ENCODE measurements at places on chromosomes 3 and 15.

DNA sequence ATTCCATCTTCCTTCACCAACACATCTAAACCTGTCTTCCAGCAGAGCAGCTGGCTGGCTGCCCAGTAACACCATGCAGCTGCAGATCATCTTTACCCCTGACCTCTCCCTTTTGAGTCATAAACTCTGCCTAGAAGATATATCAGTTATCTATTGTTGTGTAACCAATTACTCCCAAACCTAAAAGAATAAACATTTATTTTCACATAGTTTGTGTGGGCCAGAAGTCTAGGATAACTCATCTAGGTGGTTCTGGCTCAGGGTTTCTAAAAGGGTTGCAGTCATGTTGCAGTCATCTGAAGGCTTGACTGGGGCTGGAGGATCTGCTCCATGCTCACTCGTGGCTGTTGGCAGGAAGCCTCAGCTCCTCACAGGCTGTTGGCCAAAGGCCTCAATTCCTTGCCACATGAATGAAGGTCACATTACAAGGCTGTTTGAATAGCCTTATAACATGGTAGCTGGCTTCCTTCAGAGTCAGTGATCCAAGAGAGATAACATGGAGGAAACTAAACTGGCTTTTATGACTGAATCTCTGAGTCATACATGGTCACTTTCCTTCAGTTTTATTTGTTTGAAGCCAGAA, 92.8 kb downstream of the GOLIM4 start:
- DNase-seq: peak; percentile 3

DNA sequence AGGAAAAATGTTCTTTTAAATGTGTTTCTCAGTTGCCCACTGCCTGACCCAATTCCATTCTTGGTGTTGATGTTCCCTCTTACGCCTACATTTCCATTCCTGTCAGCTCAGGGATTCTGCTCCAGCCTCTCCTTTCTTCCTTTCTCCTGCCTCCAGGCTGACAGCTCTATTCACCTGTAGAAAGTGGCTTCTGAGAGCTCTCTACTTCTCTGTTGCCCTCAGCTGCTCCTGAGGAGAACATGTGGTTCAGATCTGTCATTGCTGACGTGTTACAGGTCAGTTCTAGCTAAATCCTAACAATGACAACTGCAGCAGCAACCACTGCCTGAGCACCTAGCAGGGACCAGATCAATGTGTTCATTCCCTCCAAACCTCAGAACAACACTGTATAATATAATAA, 144.9 kb upstream of the PLAAT1 start:
- DNase-seq: no peak

DNA sequence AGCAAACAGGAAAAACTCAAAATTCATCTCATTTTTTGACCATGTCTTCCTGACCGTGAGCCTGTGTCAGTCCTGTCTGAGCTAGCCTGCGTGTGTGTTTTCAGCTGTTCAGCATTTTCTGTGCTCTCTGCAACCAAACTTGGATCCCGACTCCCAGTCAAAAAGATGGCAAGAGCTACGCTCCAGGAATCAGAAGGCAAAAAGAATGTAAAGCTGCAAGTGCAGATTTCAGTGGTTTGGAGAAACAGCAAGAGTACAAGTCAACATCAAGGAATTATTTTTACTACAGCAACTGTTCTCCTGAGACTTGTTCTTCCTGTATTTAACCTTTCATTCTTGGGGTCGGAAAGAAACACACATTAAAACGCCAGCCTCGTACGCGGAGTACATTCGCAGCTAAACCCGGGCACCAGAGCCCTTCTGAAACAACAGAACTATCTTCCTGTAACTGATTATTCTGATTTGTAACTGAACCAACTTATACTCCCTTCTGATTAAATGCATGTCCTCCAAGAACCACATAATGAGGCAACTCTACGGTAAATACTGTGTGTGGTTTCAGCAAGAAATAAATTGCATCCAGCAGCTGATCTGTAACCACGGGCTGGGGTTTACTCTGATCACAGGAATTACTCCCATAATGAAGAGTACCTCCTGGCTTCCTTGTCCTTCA, 107.4 kb downstream of the LRIG1 start:
- no peak for DNase-seq

GRCh38 chr3:16468002-16468335, 45.5 kb downstream of the RFTN1 start:
- DNase-seq: no peak

GRCh38 chr3:141249041-141249440, 17.4 kb downstream of the PXYLP1 start:
- no peak for DNase-seq
